GM23248 (cell line): ENCODE measurements at places on chromosomes 1 and 21.

- peak; percentile 27 for DNase-seq
Measured at GRCh38 chr1:45375104-45376090, 35.2 kb upstream of the MUTYH start.

- peak; percentile 60 for DNase-seq
Measured at GRCh38 chr1:162485236-162485635, 12.4 kb upstream of the UHMK1 start.

DNA sequence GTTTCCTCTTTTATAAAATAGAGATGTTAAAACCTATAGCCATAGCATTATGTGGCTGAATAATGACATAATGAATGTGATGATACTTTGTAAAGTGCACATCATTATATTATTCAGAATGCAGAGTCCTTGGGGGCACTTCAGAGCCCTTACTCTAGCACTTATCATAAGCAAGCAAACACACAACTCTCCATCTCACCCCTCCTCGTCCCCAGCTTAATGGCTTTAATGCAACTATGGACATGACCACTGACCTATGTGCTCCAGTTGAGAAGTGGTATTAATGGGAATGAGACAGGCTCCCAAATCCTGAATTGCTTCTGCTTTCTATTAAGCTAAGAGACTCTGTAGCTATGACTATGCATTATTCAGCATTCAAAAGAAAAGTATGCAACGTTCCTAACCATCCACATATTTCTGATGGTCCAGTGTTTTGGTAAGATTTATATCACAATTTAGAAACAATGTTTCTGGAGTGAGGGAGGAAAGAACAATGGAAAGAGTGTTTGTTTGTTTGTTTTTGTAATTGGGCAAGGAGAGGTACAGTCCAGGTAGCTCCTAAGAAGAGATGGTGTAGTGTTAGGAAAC is 194.0 kb upstream of the PLXNA2 start:
- peak; percentile 24 for DNase-seq

DNA sequence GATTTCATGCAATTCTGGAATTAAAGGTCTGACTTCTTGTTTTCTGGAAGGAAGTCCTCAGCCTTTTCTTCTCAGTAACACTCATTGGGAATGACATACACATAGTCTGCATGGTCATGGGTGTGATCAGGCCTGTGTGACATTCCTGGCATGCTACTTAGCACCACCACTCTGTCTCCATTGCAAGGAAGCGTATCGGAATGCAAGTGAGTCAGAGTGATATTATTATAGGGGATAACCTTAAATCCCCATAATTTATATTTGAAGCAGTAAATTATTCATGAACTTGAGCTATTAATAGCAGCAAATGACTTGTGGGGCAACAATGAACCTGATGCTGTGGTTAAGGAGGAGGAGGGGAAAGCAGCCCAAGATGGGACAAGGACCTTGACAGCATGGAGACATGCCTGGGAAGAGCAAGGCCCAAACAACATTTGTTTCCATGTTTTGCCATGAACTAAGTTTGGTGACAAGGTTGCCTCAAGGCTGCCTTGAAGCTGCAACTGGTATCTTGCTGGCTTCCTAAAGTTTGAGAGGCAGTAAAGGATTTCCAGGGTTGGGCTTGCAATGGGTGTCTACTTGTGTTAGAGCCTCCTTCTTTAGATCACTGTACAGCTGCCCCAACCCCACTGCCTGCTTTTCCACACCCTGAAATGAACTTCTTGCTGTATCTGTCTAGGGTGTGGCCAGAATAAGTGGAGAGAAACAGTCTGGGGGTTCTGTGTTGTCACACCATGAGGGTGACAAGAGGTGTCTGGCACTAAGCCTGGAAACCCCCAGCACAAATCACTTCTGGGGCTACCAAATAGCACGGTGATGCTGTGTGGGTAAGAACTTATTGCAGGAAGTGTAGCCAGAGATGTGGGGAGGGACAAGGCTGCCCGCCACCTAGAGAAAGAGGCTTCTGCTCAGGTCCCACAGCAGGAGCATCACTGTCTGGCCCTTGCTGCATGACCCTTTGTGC is 4.6 kb downstream of the MAB21L3 start:
- DNase-seq: peak; percentile 89

- peak; percentile 60 for DNase-seq
Measured at GRCh38 chr21:15741510-15741909, 11.7 kb downstream of the USP25 start.
